Cardiac muscle cell (in vitro differentiated cells and primary cell): ENCODE measurements at places on chromosomes 7 and 10. TPM values are rescaled to one million over a fixed set of nuclear protein-coding genes. Genes with fewer than 3 reads are reported as not detected.

Gene OR2A5
- not detected in 2 replicates for total RNA-seq

Gene KLF14
- not detected in 2 replicates for total RNA-seq

Gene ITGA8
- 1.6 and 2.0 TPM in 2 replicates for total RNA-seq

Gene PILRB
- 28.5 and 29.1 TPM in 2 replicates for total RNA-seq

Gene COPS6
- total RNA-seq: 69.6 and 80.0 TPM in 2 replicates

Gene GPR26
- not detected in 2 replicates for total RNA-seq

Gene C10orf143
- total RNA-seq: 1.1 and 2.6 TPM in 2 replicates

Gene CYP2E1
- total RNA-seq: 1.1 and 4.1 TPM in 2 replicates

Gene TRIM73
- total RNA-seq: 6.6 and 10.3 TPM in 2 replicates

Gene MACROH2A2
- 160 and 161 TPM in 2 replicates for total RNA-seq

Gene TWIST1
- total RNA-seq: 43.5 and 44.6 TPM in 2 replicates

Gene SYT15
- 0.27 and 1.1 TPM in 2 replicates for total RNA-seq

Gene NPC1L1
- 0.21 TPM in 1 of 2 replicates, not detected in the other for total RNA-seq

Gene HMX3
- not detected in 2 replicates for total RNA-seq

Gene EIF3A
- 64.2 and 140 TPM in 2 replicates for total RNA-seq

Gene SUGCT
- 13.5 and 21.4 TPM in 2 replicates for total RNA-seq

Gene CCDC172
- not detected in 2 replicates for total RNA-seq

Gene VAX1
- not detected in 2 replicates for total RNA-seq

Gene ACHE
- 25.6 TPM in 2 replicates for total RNA-seq

Gene SYT15B
- total RNA-seq: 0.04 TPM in 1 of 2 replicates, not detected in the other

Gene LIPJ
- 0.11 TPM in 1 of 2 replicates, not detected in the other for total RNA-seq

Gene FAM237B
- total RNA-seq: not detected in 2 replicates

Gene PDK4
- total RNA-seq: 0.88 and 2.6 TPM in 2 replicates

Gene TCAF2
- 0.21 and 1.6 TPM in 2 replicates for total RNA-seq

Gene RNF32
- 0.92 and 3.2 TPM in 2 replicates for total RNA-seq

Gene CTTNBP2
- 21.8 and 51.2 TPM in 2 replicates for total RNA-seq

Gene COL28A1
- 0.21 and 0.83 TPM in 2 replicates for total RNA-seq

Gene MUC12
- 2.4 TPM in 1 of 2 replicates, not detected in the other for total RNA-seq

Gene STOX1
- 6.0 TPM in 2 replicates for total RNA-seq

Gene ATP5F1C
- total RNA-seq: 341 and 498 TPM in 2 replicates

Gene LDB3
- 202 and 213 TPM in 2 replicates for total RNA-seq

Gene CYP3A4
- total RNA-seq: not detected in 2 replicates
